ENCODE measurements at places on chromosomes 12 and 14. TPM values are rescaled to one million over a fixed set of nuclear protein-coding genes. Genes with fewer than 3 reads are reported as not detected.

Gene ARHGAP9
- 50.1 TPM for total RNA-seq

Gene NANOG
- not detected for total RNA-seq

Gene TAS2R31
- 3.4 TPM for total RNA-seq

Gene NPAS3
- 0.75 TPM for total RNA-seq

Gene LIN52
- total RNA-seq: 9.5 TPM

Gene RFX4
- total RNA-seq: 0.38 TPM

Gene OTOGL
- total RNA-seq: 0.49 TPM

Gene ZNF891
- total RNA-seq: 3.4 TPM

Gene LPAR5
- total RNA-seq: 3.4 TPM

Gene PLEKHA5
- 22.3 TPM for total RNA-seq

Gene A2M
- 600 TPM for total RNA-seq

Gene RASAL1
- not detected for total RNA-seq

Gene TAS2R9
- not detected for total RNA-seq

Gene CLEC9A
- total RNA-seq: not detected

Gene ATXN7L3B
- 15.3 TPM for total RNA-seq

Gene BCL2L14
- total RNA-seq: not detected

Gene CD163
- 817 TPM for total RNA-seq

Gene TCL1B
- not detected for total RNA-seq

Gene BMAL2
- 4.6 TPM for total RNA-seq

Gene ITGA7
- 518 TPM for total RNA-seq

Gene NFATC4
- total RNA-seq: 20.9 TPM

Gene RAPGEF3
- 41.7 TPM for total RNA-seq

Gene KRT74
- total RNA-seq: not detected

Gene MUCL1
- total RNA-seq: not detected

Gene RNASE7
- not detected for total RNA-seq

Gene WSB2
- total RNA-seq: 53.1 TPM

Gene OASL
- total RNA-seq: 1.3 TPM

Gene KCNH3
- not detected for total RNA-seq

Gene GPR162
- total RNA-seq: 1.6 TPM

Gene GLS2
- 3.2 TPM for total RNA-seq

Gene TAS2R8
- total RNA-seq: not detected

Gene NCOR2
- total RNA-seq: 41.8 TPM

Gene HOXC5
- total RNA-seq: not detected

Gene PRPH
- total RNA-seq: 0.88 TPM

Gene KRT73
- not detected for total RNA-seq

All from subcutaneous adipose tissue (tissue), 4 donors.